ENCODE measurements at places on chromosomes 1 and 21. TPM values are rescaled to one million over a fixed set of nuclear protein-coding genes. Genes with fewer than 3 reads are reported as not detected.

USF1 gene
- total RNA-seq, result 53.8 TPM

DMRTA2 gene
- total RNA-seq, result not detected

DNA sequence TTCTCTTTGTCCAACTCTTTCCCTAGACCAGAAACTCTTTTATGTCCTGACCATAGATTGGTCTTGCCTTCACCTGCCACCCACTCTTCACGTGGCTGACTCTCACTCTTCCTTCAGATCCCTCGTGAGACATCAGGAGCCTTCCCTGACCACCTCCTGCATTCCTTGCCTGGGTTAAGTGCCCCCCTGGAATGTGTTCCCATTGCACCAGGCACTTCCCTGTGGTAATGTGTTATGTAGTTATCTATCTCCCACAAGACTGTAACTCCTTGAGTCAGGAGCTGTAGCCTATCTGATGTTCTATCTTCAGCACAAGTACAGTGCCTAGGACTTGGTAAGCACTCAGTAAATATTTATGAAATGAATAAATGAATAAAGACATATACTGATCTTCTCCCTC lies 111.2 kb upstream of the CTTNBP2NL start:
- no peak for DNase-seq

DNA sequence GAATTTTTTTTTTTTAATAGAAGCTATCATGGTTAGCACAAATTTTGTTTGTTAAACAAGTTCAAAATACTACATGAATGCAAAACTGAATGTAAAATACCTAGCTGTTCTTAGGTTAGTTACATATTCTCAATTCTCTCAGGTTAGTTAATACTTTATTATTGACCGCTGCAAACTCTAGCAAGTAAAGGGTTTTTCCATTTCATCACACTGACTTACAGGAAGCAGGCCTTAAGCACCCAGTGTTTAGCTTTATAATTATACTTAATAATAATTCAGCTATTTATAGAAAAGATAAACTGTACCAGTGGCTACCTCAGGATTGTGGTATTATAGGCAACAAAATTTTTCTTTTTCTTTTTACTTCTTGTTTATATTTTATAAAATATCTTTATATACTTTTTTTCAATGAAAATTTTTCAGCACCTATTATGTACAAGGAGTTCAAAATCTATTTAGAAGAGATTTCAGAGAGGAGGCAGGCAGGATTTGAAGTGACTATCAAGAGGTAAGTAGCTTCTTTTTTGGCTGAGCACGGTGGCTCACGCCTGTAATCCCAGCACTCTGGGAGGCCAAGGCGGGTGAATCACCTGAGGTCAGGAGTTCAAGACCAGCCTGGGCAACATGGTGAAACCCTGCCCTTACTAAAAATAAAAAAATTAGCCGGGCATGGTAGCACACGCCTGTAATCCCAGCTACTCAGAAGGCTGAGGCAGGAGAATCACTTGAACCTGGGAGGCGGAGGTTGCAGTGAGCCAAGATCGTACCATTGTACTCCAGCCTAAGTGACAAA lies 17.9 kb downstream of the PLPP3 start:
- DNase-seq, result no peak

- DNase-seq, result no peak
Measured at GRCh38 chr1:225817611-225818061, 7.7 kb downstream of the EPHX1 start.

- DNase-seq, result no peak
Measured at GRCh38 chr1:14003552-14003951, 303.6 kb downstream of the PRDM2 start.

- DNase-seq, result no peak
Measured at GRCh38 chr1:10622910-10623685, 148.3 kb downstream of the PEX14 start.

GRCh38 chr1:30763651-30764248 lies 6.2 kb upstream of the LAPTM5 start:
- DNase-seq, result no peak

Data from esophagus muscularis mucosa (tissue), 4 donors.